HFF-Myc (cell line): ENCODE measurements at places on chromosomes 1 and 21.

DNA sequence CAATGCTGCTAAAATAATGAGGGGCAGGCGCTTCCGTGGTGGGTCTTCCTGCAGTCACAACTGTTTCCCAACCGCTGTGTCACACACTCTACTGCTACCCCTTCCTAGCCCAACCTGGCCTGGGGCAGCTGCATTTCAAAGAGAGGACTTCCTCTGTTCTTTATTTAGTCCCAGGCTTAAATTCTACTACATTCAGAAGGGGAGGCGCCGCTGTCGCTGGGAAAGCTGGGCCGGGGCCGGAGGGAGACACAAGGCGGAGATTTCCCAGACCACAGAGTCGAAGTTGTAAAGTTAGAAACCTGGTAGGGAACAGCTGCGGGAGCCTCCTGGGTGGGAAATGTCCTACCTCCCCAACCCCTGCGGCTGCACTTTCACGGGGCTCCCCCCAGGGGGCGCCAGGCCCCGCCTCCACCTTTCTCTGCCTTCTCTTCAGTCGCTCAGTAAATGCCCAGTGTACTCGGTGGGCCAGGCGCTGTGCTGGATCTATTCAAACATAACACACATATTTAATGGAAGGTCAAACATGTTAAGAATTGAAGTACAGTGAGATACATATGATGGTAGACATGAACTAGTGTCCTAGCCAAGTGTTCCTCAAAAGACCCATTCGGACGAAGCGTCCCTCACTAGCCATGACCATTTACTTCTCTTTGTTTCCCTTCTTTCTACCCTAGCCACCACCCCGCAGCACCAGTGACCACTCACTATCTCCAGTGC is 23.1 kb downstream of the DYRK3 start:
- DNase-seq, result no peak

DNA sequence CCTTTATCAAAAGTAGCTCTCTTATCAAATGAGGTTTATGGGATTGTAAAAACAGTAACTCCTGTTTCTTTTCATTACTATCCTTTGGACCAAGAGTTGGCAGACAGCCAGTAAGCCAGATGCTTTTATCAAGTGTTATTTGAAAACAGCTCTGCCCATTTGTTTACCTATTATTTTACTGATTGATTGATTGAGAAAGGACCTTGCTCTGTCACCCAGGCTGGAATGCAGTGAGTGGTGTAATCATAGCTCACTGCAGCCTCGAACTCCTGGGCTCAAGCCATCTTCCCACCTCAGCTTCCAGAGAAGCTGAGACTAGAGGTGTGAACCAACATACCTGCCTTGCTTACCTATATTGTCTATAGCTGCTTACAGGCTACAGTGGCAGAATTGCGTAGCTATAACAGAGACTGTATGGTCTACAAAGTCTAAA is 3.6 kb downstream of the PRKAB2 start:
- no peak for DNase-seq

- no peak for DNase-seq
Measured at GRCh38 chr1:101444381-101444780, 207.6 kb downstream of the S1PR1 start.

- DNase-seq, result no peak
Measured at GRCh38 chr1:171864308-171864707, 23.0 kb downstream of the DNM3 start.

DNA sequence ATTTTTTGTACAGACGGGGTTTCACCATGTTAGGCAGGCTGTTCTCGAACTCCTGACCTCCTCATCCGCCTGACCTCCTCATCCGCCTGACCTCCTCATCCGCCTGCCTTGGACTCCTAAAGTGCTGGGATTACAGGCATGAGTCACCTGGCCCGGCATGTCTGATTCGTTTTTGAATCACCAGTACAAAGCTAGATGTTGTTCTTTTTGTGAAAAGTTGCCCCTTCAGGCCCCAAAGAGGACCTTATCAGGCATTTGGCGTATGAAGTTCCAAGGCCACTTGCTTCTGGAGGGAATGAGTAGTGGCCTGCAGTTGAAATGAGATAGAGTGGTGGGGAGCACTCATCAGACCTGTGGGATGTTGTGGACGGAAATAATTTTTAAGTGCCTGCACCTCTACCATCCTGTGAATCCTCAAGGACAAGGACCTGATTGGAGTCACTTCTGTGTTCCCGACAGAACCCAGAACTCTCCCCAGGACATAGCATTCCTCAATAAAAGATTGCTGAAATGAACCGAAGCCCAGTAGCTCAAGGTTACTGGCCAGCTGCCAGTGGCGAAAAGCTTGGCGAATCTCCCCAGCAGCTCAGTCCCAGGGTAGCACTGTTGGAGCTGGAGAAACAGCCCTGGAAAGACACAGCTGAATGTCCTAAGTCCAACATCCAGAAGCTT is 50.1 kb downstream of the NDUFS5 start:
- no peak for DNase-seq

DNA sequence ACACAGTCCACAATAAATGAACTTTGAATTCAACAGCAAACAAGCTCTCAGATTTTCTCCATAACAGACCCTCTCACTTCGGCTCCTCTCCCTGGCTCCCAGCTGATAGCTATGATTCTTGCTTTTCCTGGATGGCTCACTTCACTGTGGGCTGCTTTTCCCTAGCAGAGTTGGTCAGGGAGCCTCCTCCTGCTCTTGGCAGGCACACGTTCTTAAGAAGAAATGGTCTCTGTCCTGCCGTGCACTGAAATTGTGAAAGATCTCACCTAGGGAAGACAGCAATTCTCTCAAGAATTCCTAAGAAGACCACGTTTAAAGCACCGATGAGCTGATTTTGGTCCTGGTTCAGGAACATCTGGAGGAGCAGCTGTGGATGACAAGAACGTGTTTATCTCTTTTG is 148.5 kb upstream of the KCNK2 start:
- DNase-seq, result no peak

GRCh38 chr1:53121319-53122172 is 20.9 kb downstream of the SLC1A7 start:
- no peak for DNase-seq
